Peyer's patch (tissue), 4 donors: ENCODE measurements at places on chromosomes 12 and 14. TPM values are rescaled to one million over a fixed set of nuclear protein-coding genes. Genes with fewer than 3 reads are reported as not detected.
A peak's percentile ranks its signal among the peaks of the same experiment; 100 is the strongest.

GRCh38 chr14:80393766-80394165 lies 182.5 kb upstream of the DIO2 start:
- DNase-seq: no peak

DNA sequence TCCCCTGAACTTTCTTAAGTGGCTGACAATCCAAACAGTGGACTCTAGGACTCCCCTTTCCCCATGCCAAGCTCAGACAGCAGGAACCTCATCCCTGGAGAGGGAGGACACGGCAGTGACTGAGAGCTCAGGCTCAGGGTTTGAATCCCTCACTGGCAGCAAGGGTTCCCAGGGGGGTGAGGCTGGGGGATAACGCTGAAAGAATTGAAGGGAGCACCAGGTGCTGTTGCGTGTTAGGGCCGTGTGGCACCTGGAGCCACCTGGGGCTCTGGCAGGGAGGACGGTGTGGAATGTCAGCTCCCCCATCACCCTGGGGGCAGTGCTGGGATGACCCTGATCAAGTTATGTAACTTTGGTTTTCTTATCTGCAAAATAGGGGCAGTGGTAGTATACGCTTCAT lies 40.1 kb downstream of the ANO2 start:
- DNase-seq: no peak

DNA sequence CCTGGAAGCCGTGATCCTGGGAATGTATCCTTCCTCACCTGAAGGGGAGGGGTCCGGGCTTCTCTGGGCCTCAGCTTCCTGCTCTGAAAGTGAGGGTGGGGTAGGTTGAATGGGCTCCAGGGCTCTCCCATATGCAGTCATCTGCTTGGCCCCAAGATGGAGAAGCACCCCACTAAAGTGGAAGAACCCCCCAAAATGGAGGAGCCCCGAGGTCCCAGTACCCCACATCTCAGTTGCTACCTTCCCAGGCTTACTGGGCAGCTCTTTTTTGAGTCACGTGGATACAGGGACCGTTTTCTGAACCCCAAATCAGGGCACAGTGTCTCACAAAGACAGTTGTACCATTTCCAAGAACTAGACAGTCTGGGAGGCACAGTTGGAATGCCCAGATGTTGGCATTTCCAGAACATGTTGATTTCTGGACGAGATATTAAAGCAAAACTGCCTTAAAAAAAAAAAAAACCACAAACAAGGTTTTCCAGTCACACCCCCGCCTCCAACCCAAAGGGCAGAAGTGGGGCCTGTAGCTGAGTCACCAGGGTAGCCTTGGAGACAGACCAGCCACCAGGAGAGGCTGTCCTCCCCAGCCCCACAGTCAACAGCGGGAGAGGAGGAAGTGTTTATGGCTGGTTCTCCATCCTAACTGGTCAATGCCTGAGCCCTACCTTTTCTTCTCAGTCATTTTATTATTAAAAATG lies 12.1 kb downstream of the VASH1 start:
- peak; percentile 61 for DNase-seq

GRCh38 chr14:23013054-23013748 lies 3.3 kb upstream of the C14orf93 start:
- no peak for DNase-seq

- no peak for DNase-seq
These were observed 157.3 kb downstream of the METTL25 start for GRCh38 chr12:82515652-82516051.

DNA sequence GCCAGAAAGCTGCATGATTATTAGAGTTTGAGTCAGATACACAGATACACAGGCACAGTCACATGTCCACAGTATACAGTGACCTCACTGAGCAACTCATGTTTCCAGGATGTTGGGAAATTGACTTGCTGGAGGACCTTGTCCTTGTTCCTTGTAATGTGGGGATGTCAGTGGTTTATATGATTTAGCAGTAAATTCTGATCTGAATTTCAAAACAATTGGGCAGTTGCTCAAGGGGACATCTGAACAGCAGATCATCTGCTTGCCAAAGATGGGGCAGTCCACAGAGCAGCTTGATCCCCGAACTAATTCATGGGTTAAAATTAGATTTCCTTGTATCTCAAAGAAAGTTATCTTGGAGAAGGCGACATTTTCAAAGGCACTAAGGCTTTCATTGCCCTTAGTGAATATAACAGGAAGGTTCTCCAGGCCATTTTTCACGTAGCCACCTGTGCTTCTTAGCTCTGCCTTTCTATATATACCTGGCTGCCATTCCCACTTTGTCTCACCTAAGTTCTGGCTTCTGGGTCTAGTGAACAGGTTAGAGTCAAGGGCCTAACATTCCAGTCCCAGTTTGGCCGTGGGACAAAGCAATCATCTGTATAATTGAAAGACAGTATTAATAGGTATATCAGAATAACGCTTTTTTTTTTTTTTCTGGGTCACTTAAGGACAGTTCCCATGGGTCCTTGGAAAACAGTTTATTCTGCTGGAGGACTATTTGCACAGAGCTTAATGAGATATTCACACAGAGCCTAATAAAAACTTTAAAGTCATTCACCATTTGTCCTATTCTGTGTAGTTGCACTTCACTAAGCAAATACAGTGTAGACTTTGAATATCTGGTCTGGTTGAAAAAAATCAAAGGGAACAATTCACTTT lies 64.9 kb upstream of the STRN3 start:
- no peak for DNase-seq

The CNIH1 gene
- total RNA-seq: 61.1 TPM

The HHIPL1 gene
- total RNA-seq: 0.88 TPM

The MYO1H gene
- not detected for total RNA-seq

The ANG gene
- total RNA-seq: 19.8 TPM
